Activated CD4-positive, CD25-positive, alpha-beta regulatory T cell treated with anti-CD3 and anti-CD28 coated beads, Interleukin-2, amount 50 U/mL, for 16 hours (primary cell): ENCODE measurements at places on chromosomes 4 and X.

DNA sequence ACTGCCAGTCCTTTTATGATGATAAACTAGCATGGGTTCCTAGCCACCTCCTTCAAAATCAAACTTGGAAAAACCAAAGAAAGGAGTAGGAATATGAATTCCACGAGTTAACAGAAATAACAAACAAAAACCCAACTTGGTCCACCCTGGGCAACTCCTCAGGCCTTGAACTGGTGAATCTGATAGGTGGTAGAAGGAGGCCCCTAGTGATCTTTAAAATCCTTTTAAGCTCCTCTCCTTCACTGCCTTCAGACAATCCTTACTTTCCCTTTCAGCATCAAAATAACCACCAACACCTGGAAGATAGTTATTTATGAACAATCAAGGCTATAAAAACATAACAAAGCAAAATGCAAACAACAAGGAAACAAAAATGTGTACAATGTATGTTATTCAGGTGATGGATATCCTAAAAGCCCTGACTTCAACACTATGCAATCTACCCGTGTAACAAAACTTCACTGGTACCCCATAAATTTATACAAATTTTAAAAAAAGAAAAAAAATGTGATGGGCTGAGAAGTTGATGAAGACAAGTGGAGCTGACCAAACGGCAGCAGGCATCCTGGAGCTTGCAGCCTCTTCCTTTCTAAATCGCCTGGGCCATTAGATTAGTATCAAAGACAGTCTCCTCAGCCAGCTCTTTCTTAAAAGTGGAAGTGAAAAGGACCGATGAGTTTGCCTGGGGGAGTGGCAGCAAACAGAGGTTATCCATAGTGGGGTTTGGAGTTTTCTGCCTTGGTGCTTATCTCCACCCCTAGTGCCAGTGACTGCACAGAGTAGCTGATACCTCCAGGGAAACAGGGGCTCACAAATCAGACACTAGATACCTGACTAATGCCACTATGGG lies 179.6 kb downstream of the TMA16 start:
- DNase-seq: no peak

DNA sequence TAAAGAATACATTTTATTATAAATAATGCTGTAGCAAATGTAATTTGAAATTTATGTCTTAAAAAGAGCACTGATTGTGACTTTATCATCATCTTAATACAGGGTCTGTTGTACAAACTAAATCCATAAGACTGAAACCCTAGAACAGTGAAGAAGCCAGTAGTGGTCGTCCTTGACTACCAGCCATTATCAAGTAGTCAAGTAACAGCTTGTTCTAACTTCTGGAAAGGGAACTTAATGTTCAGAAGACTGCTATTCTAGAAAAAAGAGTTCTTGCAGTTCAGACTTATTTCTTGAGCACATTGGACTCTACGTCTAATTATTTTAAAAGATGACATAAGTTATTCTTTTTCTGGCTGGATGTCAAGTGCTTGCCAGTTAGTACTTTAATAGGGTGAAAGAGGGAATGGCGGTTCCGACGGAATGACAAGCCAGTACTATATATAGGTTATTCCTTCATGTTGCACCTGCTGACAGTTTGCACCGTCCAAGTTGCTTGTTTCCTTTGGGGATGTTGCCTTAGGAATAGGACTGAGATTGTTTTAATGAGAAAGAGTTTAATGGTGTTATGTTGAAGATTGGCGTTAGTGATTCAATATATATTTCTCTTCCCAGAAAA lies 109.9 kb downstream of the RAPGEF2 start:
- DNase-seq: no peak

DNA sequence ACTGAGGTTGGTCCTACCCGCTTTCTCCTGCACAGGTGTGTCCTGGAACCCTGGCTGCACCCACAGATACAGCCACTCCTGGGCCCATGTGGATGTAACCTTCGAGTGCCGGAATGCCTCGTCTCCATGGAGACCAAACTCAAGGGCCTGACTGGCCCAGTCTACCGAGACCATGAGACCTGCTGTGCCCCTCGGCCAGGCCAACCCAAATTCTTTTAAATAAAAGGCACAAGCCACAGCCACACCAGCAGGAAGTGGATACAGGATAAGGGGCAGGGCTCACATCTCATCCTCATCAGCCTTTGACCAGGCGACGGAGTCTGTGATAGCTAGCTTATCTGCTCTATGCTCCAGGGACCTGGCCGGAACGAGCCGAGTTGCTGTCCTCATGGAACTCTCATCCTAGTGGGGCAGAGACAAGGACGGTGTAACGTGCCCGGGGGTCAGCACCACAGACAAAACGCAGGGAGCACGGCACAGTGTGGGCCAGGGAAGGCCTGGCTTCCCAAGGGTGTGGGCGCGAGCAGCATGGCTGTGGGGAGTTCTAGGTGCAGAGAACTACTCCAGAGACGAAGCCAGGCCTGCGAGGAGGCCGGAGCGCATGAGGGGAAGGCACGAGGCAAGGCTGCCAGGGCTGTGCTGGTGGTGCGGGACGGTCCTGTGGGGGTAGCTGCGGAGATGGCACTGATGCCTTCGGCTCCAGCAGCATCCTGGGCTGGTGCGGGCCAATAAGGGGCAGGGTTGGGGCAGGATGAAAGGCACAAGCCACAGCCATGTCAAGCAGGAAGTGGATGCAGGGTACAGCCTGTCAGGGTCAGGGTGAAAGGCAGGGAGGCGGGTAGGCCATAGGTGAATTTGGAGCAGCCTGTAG lies 22.7 kb downstream of the NOP14 start:
- no peak for DNase-seq

DNA sequence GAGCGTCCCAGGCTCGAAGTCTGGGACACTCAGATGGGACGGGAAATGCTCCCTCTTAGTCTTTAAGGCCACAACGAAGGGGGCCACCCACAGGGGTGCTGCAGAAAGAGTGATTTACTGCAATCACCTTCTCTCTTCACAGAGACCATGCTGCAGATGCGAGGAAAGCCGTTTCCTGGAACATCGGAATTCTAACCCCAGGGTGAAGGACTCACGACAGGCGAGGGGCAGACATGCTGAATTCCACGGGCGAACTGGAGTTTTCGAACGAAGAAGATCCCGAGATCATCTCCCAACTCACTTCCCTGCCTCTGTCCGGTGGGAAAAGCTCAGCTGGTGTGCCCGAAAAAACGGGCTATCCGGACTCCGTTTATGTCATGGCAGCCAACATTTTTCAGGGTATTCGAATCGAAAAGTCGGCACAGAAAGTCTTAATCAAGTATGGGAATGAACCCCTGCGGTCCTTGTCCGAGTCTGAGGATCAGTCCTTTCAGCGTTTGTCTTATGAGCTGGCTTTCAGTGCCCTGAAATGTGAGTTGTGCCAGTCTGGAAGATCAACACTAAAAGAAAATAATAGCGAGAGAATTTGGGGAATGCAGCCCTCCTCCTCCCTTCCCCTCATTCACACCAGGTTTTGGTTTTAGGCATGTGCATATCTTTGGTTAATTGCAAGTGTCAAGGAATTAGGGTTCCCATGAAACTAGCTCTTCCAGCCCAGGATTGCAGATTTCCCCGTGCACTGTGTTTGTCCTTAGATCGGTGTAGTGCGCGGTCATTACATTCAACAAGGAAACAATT lies 905 bp downstream of the NSUN7 start:
- DNase-seq: no peak

DNA sequence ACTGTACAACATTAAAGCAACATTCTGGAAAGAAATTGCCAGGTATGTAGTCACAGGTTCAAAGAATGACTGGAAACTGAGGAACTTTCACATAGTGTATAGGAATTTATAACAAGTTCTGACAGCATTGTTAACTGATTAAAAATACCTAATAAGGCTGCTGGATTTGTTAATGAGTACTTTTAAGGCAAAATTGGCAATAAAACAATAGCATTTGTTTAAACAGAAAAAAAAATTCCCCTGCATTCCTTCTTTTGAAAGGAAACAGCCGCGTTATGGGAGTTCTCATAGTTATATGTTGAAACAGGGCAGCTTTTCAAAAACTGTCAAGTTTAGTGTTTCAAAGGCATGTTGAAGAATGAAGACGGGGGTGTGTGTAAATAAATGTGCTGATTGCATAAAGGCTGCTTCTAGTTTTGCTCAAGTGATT lies 282.5 kb upstream of the FAT1 start:
- DNase-seq: no peak

DNA sequence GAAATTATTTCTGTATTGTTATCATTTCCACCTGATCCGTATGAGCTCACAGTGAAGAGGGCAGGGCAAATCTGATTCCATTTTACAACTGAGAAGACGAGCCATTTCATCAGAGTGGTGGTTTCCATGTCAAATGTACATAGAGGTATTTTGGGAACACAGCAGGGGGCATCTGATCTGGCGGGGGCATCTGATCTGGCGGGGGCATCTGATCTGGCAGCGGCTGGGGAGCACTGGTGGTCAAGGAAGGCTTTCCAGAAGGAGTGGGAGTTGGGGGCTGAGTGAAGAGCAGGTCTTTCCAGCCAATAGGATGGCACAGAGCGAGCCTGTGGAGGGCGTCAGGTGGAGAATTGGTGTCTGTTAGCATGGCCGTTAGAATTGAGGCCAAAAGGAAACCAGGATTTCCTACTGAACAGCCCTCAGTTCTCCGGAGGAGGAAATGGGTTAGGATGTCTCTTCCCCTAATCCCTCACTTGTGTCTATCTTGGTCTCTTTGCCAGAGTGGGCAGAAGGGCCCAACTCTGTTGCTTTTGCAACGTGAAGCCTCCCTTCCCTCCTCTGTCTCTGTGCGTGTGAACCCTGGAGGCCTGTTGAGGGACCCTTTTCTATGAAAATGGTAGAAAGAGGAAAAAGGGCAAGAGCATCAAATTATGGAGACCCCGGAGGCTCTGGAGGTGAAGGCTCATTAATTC lies 41.3 kb downstream of the RHOH start:
- DNase-seq: no peak

DNA sequence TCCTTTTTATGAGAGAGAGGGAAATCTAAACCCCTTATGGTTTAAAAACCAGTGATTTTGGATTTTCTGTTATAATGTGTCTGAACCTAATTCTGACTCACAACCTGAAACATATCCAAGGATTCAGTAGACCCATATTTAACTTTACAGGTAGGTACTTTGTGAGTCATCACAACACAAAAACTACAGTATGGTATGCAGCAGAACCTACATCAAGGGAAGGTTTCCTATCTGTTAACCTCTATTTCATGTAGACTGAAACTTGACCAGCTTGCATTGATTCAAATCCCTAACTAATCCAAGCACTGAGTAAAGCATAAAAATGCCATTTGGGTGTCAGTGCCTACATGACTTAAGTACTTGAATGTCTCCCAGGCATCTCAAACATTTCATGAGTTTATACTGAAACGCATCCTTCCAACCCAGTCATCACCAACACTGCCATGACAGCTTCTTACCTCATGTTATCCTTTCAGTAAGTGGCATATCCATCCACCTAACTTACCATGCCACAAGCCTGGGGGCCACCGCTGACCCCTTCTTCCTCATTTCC lies 4.3 kb upstream of the ARHGAP10 start:
- DNase-seq: no peak

GRCh38 chrX:29542152-29542551 lies 673.2 kb upstream of the MAGEB2 start:
- DNase-seq: no peak

GRCh38 chrX:96126182-96126581 lies 558.5 kb upstream of the DIAPH2 start:
- no peak for DNase-seq

DNA sequence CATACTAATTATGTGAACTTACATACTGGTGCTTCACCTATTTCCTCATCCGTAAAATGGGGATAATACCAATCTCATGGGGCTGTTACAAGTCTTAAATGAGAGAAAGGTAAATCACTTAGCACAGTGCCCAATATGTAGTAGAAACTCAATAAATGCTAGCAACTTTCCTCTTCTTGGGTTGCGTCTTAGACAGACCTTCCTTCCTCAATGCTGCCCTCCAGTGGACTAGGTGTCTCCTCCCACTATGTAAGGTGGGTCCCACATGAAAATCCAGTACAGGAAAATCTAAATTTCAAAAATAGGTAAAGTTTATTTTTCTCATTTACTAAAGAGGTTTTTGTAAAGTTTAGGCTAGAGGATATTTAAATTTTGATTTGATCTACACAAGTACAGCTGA lies 20.6 kb downstream of the ZDHHC9 start:
- DNase-seq: no peak

GRCh38 chr4:10050261-10050661 lies 29.0 kb upstream of the SLC2A9 start:
- no peak for DNase-seq

- DNase-seq: no peak
Measured at GRCh38 chrX:88135735-88136134, 611.3 kb upstream of the CPXCR1 start.

DNA sequence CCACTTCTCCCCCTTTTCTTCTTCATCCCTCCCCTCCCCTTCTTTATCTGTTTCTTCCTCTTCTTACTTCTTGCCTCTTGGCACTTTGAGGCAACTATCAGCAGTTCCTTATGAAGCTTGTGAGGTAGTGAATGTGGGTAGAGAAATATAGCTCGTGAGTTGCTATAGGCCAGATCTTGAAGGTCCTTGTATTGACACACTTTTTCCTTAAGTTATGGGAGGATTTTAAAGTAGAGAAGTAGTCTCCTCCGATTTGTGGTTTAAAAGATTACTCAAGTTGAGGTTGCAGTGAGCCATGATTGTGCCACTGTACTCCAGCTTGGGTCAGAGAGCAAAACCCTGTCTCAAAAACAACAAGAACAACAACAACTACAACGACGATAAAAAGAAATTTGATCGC lies 3.4 kb upstream of the RRAGB start:
- DNase-seq: no peak

DNA sequence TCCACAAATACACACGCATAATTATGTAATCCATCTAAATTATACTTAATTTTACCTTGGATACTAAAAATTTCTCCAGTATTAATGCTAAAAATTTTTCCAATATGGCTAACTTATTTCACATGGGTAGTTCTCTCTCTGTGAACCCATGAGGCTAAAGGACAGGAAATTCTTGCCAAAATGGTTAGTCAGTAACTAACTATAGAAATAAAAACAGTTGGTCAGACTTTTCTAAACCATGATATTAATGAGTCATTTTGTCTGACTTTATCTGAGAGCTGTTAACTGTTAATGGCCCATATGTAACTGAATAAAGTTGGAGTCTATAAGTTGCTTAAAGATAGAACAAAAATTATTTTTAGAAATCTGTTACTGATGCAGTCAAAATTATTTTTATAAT lies 549.4 kb downstream of the TLL1 start:
- no peak for DNase-seq

DNA sequence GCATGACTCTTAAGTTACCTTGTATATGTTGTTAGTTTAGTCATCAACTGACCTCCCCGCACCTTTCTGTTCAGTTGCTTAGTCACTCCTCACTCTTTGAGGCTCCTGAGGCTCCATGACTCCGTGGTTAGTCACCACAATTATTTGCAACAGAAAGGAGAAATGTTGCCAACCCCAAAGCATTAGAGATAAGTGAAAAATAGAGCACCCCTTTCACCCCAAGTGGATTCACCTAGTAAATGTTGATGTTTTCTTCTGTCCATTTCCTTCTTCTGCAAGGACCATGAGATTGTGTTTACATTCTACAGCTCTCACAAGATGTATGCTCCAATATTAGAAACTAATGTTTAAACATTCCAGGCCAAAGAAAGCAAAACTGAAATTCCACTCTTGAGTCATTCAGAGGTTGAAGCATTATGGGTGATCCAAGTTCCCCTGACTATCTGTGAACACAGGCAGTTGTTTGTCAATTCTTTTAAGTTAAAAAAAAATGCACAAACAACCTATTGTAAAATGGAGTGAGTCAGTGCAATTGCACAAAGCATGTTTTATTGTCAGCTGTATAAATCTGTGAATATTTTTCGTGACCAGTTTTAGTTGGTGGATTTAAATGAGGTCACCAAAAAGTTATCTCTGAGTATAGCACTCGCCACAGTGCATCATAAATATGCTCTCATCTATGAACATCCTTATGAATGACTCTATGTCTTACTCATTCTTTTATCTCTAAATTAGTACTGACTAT lies 552.4 kb upstream of the MAGEB2 start:
- DNase-seq: no peak
